NCI-H510A treated with DMSO at 0.1 percent for 48 hours (cell line): ENCODE measurements at places on chromosomes 16 and 17.

- DNase-seq: no peak
Measured at GRCh38 chr17:80116921-80117380, 15.6 kb downstream of the GAA start.

GRCh38 chr17:80352991-80353665, 61.8 kb upstream of the ENDOV start:
- DNase-seq: no peak

GRCh38 chr17:1931844-1932579, 93.1 kb downstream of the RTN4RL1 start:
- peak; percentile 3 for DNase-seq

DNA sequence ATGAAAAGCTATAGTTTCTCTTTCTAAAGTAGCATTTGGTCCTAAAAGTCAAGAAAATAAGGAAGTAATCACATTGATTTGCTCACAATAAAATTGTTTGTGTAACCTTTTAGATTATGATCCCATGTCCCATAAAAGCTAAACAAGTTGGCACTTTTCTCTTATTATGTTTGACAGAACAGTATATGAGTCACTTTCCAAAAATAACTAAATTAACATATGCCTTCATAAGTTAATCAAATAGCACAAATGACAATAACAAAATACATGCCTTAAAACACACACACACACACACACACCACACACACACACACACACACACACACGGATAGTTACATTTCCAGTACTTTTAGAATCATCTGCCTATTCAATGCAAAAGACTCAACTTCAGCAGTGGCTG, 2.8 kb downstream of the MED13 start:
- no peak for DNase-seq

DNA sequence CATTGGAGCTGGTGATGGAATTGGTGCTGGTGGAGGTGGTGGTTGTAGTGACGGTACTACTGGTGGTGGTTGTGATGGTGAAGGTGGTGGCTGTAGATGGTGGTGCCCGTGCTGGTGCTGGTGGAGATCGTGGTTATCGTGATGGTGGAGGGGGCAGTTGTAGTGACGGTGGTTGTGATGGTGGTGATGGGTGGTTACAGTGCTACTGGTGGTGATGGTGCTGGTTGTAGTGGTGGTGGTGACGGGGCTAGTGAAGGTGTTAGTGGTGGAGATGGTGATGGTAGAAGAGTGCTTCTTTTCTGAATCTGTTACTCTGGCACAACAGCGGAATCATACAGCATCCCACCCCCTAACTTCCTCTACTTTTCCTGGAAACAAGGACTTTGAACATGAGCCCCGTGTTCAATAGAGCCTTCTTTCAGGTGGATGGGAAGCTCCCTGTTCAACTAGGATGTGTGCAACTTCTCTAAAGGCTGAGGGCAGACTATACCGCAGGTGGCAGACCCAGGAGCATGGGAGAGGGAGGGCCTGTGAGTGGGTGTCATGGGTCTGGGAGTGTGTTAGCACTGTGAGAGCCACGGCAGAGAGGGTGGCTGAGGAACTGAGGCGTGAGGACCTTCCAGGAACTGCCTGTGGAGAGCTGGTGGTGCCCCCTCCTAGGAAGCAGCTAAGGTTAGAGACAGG, 8.2 kb downstream of the TBX21 start:
- no peak for DNase-seq

DNA sequence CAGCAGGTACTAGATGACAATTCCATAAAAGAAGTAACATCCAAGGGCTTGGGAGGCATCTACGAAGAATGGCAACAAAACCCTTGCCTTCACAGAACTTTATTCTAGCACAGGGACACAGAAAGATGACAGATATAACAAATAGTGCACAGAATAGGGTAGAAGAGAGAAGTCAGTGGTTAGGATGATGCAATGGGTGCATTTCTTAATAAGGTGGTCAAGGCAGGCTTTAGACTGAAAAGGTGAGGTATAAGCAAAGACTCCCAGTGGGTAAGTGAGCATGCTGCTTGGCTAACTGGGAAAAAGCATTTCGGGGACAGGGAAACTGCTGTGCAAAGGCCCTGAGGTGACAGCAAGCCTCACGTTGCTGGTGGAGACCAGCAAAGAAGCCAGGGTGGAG, 175.9 kb downstream of the XYLT1 start:
- DNase-seq: no peak

DNA sequence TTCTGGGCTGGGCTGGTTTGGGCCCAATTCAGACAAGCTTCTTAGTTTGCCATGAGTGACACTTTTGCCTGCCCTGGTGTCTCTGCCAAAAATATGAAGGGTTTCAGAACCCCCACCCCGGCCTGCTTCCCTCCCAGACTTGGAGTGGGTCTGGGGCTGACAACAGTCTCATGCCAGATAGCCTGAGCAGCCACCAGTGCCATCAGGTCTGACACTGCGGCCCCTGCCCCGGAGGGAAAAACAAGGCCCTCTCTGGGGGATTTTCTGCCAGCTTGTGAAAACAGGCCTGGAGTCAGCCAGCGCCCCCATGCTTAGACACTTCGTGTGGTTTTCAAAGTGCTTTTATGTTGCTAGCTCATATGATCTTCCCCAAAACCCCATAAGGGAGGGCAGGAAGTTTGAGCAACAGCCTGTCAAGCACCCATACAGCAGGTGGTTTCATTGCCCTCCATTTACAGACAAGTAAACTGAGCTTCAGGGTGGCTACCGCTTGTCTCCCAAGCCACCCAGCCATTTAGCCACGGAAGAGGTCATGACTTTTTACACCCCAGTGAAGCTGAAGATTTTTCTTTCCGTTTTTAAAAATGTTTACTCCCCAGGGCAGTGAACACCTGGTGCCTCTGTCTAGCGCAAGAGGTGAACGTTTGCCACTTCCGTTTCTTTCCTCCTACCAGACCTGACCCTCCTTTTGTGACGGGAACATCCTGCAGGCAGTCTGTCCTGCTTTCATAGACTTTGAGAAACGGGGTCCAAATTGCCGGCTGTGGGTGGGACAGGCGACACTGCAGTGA, 300.6 kb downstream of the SEC14L1 start:
- peak; percentile 87 for DNase-seq
